ENCODE measurements at places on chromosomes 12 and 14.

DNA sequence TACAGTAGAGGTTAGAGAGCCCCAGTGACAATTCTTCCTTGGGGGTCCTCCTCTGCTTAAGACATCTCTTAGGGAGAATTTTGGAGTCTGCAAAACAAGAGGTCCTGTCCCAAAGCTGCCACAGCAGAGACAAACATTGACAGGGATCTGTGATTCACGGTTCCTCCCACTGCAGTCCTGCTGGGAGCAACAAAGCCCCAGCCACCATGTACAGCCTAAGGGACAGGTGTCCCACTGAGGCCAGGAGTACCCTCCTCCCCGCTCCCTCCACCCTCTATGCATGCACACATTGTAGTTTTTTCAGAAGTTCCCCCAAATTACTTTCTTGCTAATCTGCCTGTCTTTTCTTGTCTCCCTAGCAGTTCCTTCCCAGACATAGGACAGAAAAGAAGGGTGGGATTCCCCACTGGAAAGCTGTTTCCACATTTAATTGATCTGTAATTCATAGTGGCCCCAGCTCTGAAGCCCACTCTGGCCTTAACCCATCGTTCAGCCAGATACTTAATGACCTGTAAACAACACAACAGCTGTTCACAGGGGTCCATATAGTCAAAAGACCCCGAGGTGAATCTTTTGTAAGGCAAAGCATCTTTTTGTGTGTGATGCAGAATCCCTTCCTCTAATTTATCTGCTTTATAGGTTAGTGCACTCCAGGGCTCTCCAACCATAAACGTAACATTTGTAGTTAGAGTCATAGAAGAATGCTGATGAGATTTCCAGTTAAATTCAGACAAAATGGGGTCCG lies 13.9 kb upstream of the PRICKLE1 start:
- no peak for DNase-seq

DNA sequence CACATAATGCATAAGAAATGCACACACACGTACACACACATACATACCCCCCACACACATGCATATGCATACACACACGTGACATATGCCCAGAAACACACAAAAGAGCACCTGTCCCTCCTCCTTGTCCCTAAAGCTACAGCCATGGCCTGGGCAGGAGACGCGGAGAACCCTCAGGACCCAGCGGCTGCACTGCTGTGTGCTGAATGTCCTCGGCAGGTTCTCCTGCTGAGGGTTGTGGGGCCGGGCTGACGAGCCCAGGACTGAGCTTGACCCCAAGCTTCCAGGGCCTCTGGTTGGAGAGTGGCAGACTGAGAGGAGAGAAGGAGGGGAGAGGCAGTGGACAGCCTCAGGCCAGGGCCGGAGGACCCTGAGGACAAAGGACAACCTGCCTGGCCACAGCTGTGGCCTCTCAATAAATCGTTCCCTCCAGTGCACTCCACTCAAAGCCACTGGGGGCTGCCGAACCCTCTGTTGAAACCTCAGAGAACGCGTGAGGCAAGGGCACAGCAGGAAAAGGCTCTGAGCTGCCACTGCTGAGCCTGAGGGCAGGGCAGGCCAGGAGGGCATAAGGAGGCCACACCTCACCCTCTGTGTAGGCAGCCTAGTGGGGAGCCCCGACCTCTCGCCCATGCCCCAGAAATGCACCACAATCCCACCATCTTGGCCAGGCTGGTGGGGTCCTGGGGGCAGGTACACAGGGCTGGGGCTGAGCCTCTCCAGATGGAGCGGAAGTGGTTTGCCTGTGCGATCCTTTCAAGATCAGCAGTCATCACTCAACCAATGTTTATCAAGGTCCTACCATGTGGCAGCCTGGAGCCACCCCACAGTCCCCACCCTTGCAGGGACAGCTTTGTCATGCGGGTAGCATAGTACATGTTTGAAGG lies 3.1 kb downstream of the CACNA2D4 start:
- DNase-seq: no peak

- no peak for DNase-seq
Observed at GRCh38 chr14:69753860-69754259, 13.1 kb upstream of the SRSF5 start.

DNA sequence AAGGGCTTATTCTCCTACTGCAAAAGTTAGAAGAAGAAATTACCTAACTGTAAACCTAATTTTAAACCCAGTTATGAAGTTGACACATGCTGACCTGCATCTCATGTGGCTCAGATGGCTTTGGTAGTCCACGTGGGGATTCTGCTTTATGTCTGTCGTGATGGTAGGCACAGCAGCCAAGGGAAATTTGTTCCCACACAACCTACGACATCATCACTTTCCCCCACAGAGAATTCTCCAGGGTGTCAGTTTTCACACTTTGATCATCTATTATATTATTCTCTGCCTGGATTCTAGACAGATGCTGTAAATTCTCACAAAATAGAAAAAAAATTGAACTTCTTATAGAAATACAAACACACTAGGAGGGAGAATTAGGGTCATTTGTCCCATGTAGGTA lies 70.6 kb downstream of the PTHLH start:
- no peak for DNase-seq

- DNase-seq: no peak
Observed at GRCh38 chr12:84638811-84639368, 273.7 kb downstream of the SLC6A15 start.

- no peak for DNase-seq
Observed at GRCh38 chr12:121803861-121804416, at the start of gene SETD1B. TSS of gene SETD1B (plus strand) at chr12:121804009. CDS start at chr12:121804738, 729 bp downstream.

DNA sequence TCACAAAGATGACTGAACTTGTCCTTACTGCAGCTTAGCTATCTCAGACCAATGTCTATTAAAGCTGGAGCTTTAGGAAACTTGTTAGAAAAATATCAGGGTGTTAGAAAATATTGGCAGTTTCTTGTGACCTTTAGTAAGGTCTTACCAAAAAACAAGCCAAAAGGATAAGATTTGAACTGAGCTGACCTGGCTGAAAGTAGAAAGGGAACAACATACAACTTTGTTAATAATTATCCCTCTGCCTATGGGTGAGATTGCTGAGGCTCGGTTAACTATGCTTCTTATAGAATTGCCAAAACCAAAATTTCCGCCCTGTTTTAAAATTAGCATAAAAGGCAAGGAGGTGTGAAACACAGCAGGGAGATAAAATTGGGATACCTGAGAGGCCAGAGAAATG lies 73.8 kb downstream of the DHRS2 start:
- DNase-seq: no peak

GRCh38 chr12:48569946-48570345 lies at the start of gene LALBA:
TSS of gene LALBA (minus strand) at chr12:48570046. CDS start at chr12:48570020, 26 bp downstream.
- DNase-seq: no peak

GRCh38 chr12:51217133-51217967 lies 512 bp downstream of the POU6F1 start:
- DNase-seq: peak; percentile 36

GRCh38 chr12:108645686-108646599 lies 12.2 kb upstream of the SELPLG start:
- no peak for DNase-seq

Data from T follicular helper cell (primary cell).